ENCODE measurements at places on chromosomes 2 and 18. TPM values are rescaled to one million over a fixed set of nuclear protein-coding genes. Genes with fewer than 3 reads are reported as not detected.

- DNase-seq: no peak
- peaks cover 28% of the 10 kb centered on the region for H3K4me1 ChIP-seq
- H3K4me3 ChIP-seq: peak overlapping the region; percentile 71
- no peaks in the 10 kb centered on the region for H3K27me3 ChIP-seq
- no peaks in the 10 kb centered on the region for H3K36me3 ChIP-seq
Observed at GRCh38 chr18:21598726-21599584, 1.5 kb downstream of the ESCO1 start.

- H3K4me1 ChIP-seq: peaks cover 22% of the 10 kb centered on the region
- H3K27ac ChIP-seq: no peak overlapping the region
- H3K36me3 ChIP-seq: no peaks in the 10 kb centered on the region
- no peak for DNase-seq
- H3K27me3 ChIP-seq: no peaks in the 10 kb centered on the region
Observed at GRCh38 chr2:97950329-97951154, 45.2 kb downstream of the TMEM131 start.

GRCh38 chr2:16881122-16881521, 215.5 kb upstream of the CYRIA start:
- H3K4me3 ChIP-seq: no peak overlapping the region
- DNase-seq: no peak
- no peaks in the 10 kb centered on the region for H3K27me3 ChIP-seq
- H3K4me1 ChIP-seq: no peaks in the 10 kb centered on the region
- H3K36me3 ChIP-seq: no peaks in the 10 kb centered on the region
- no peak overlapping the region for H3K27ac ChIP-seq

- peak overlapping the region; percentile 68 for H3K27ac ChIP-seq
- DNase-seq: no peak
Observed at GRCh38 chr18:48621240-48621639, 82.4 kb downstream of the CTIF start.

- H3K4me3 ChIP-seq: no peak overlapping the region
- H3K36me3 ChIP-seq: no peaks in the 10 kb centered on the region
- peaks cover 44% of the 10 kb centered on the region for H3K4me1 ChIP-seq
- H3K27ac ChIP-seq: peak overlapping the region; percentile 20
- no peaks in the 10 kb centered on the region for H3K27me3 ChIP-seq
- no peak for DNase-seq
Observed at GRCh38 chr2:20381457-20381856, 30.8 kb upstream of the PUM2 start.

- H3K4me1 ChIP-seq: no peaks in the 10 kb centered on the region
- no peaks in the 10 kb centered on the region for H3K36me3 ChIP-seq
- no peak overlapping the region for H3K4me3 ChIP-seq
Observed at GRCh38 chr2:143771939-143772338, 642.7 kb downstream of the ARHGAP15 start.

- no peaks in the 10 kb centered on the region for H3K27me3 ChIP-seq
- no peak for DNase-seq
- H3K36me3 ChIP-seq: no peaks in the 10 kb centered on the region
- no peak overlapping the region for H3K27ac ChIP-seq
- peaks cover 7% of the 10 kb centered on the region for H3K4me1 ChIP-seq
- H3K4me3 ChIP-seq: no peak overlapping the region
Observed at GRCh38 chr2:219687272-219687671, 59.8 kb downstream of the SLC4A3 start.

GRCh38 chr2:133878326-133878725, 310.1 kb upstream of the NCKAP5 start:
- no peaks in the 10 kb centered on the region for H3K4me1 ChIP-seq
- H3K27me3 ChIP-seq: no peaks in the 10 kb centered on the region
- DNase-seq: peak; percentile 90
- no peak overlapping the region for H3K4me3 ChIP-seq
- no peaks in the 10 kb centered on the region for H3K36me3 ChIP-seq
- no peak overlapping the region for H3K27ac ChIP-seq

DNA sequence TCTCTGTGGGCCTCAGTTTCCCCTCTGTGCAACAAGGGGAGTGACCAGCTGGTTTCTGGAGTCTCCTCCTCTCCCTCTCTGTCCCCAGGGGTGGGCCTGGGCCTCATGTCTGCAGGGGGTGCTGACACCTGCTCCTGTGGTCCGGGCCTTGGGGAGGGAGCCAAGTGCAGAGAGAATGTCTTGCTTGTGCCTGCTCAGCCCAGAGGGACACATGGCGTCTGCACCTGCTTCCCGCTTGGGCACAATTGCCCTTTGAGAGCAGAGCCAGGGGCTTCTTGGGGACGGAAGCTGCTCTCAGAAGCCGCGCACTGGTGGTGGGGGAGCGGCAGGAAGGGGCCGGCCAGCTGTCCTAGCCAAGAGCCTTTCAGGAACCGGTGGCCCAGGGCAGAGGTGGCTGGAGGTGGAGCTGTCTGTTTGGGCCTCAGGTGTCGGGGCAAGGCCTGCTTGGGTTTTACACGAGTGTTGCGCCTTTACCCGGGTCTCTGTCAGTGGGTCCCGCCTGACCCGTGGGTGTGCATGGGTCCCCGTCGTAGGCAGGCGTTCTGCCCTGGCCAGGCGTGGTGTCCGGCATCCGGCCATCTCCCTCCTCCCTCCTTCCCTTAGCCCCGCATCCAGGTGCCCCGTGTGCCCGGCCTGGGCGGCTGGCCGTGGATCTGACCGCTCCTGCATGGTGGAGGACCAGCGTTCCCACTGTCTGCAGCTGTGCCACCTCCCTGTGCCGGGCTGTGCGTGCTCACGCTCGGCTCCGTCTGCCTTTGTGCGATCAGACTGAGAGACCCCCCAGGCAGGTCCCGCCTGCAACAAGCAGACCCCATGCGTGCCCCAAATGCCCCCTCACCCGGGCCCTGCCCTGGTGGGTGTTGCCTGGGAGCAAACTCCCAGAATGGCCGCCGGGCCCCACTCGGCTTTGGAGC, 4.0 kb downstream of the NEU4 start:
- no peaks in the 10 kb centered on the region for H3K27me3 ChIP-seq
- no peak overlapping the region for H3K4me3 ChIP-seq
- no peak for DNase-seq
- no peak overlapping the region for H3K27ac ChIP-seq

DNA sequence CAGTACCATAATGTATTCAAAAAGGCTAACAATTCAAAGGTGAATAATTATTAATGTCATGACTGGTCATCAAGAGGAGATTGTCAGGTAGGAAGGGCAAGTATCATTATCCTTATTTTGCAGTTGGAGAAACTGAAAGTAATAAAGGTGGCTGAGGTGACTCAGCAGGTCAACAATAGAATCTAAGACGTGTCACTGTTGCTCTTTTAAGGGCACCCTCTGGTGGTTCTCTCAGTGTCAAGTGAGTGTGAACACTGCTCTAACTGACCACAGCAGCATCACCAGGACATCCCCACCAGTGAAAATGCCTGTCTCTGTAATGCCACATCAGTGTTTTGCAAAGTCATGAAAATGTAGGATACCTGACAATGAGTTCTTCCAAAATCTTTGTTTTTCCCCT, 69.7 kb downstream of the DCC start:
- H3K4me3 ChIP-seq: no peak overlapping the region
- H3K27ac ChIP-seq: no peak overlapping the region
- no peaks in the 10 kb centered on the region for H3K27me3 ChIP-seq
- peak; percentile 21 for DNase-seq

- H3K4me1 ChIP-seq: no peaks in the 10 kb centered on the region
- H3K27me3 ChIP-seq: no peaks in the 10 kb centered on the region
- no peak overlapping the region for H3K27ac ChIP-seq
- no peak for DNase-seq
- no peaks in the 10 kb centered on the region for H3K36me3 ChIP-seq
Observed at GRCh38 chr18:51654488-51655326, 457.2 kb upstream of the MEX3C start.

DNA sequence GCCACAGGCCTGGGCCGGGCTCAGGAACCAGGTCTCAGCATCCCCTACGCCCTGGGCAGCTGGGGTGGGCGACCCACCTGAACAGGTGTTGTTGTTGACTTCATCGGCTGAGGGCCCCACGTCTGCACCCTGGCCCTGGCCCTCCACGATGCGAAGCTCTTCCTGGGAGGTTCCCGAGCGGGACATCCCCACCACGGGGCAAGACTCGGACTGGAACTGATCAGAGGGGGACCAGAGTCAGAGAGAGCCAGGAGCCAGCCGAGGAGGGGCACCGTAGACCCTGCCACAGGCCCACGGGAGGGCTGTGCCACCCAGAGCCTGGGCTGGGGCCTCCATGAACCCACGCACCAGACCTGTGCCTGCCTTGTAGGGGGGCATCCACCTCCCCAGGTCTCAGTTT, 54.3 kb downstream of the AQP12A start:
- no peak overlapping the region for H3K4me3 ChIP-seq
- no peaks in the 10 kb centered on the region for H3K4me1 ChIP-seq
- no peaks in the 10 kb centered on the region for H3K27me3 ChIP-seq
- DNase-seq: no peak
- no peak overlapping the region for H3K27ac ChIP-seq

KCNG3 gene
- total RNA-seq: not detected

USP40 gene
- 23.3 TPM for total RNA-seq

POTEC gene
- total RNA-seq: not detected

OSR1 gene
- total RNA-seq: 50.3 TPM

TMEM37 gene
- 1.7 TPM for total RNA-seq

WDR54 gene
- total RNA-seq: 14.6 TPM

PAX8 gene
- total RNA-seq: 0.58 TPM

Data from esophagus muscularis mucosa (tissue), 4 donors.